ENCODE measurements at places on chromosomes 4 and X. TPM values are rescaled to one million over a fixed set of nuclear protein-coding genes. Genes with fewer than 3 reads are reported as not detected.

CD99 gene
- total RNA-seq = 282 TPM

ADAMTS3 gene
- 2.7 TPM for total RNA-seq

GAGE2A gene
- not detected for total RNA-seq

- no peak for DNase-seq
Observed at GRCh38 chr4:53921856-53922255, 142.5 kb downstream of the CHIC2 start.

ELK1 gene
- 18.9 TPM for total RNA-seq

UGT2B17 gene
- not detected for total RNA-seq

UNC5C gene
- total RNA-seq = 12.0 TPM

STARD8 gene
- total RNA-seq = 14.0 TPM

DNA sequence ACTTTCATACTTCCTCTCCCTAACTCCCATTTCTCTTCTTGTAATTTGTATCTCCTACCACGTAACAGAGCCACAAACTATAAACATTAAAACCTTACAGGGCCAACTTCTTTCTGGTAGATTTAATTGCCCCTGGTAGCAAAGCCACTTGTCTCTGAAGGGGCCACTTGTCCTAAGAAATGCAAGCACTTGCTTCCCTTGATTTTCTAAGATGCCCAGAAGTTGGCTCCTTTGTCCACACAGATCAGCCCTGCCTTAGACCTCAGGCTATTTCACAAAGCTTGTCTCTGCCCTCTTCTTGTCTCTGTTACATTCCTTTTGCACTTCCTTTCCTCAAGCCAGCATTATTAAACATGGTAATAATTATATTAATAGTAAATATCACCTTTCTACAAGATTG lies 80.6 kb upstream of the CXXC4 start:
- no peak for DNase-seq

DNA sequence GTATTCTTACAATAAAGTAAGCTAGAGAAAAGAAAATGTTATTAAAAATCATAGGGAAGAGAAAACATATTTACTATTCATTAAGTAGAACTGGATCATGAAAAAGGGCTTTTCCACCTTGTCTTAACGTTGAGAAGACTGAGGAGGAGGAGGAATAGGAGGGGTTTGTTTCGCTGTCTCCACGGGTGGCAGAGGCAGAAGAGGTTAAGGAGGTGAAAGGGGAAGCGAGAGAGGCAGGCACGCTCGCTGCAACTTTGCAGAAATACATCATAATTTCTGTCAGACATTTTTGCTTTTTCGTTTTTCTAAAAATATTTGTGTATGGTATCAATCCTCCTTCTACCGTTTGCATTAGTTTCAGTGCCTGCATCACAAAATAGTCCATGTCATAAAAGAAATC lies 2375.1 kb upstream of the AGA start:
- DNase-seq = no peak

PCDH18 gene
- 32.9 TPM for total RNA-seq

RADX gene
- 5.4 TPM for total RNA-seq

PF4V1 gene
- not detected for total RNA-seq

DNA sequence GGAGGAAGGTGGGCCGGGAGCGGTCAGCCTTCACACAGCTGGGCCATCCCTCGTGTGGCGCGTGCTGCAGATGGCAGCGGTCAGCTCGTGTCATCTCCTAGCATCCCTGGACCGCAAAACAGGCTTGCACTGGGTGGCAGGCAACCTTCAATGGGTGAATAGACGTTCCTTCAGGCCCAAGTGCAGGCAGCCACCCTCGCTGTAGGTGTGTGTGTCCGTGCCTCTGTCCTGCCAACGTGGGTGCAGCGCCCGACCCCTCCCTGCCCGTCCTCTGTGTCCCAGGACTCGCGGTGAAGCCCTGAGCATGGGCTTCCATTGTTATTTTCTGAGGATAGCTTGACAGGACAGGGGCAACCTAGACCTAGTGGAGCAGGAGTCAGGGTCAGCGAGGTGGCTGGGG lies 79.8 kb upstream of the STOX2 start:
- DNase-seq = no peak
